Pancreas (tissue), 10 donors: ENCODE measurements at places on chromosomes 3 and 15.
A peak's percentile ranks its signal among the peaks of the same experiment; 100 is the strongest.

DNA sequence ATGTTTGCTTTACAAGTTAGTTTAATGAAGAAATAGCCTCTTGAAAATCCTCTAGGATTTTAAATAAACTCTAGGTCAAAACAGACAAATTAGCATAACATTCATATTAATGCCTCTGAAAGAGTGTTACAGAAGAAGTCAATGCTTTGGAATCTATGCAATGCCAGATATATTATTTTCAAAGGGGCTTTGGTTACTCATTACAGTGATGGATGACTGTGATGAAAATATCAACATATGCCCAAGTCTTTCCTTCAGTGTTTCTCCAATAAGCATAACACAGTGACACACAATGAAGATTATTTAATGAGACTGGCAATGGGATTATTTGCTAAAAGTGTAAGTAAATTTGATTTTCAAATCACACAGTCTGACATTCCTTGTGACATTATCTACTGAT lies 1247.2 kb downstream of the ROBO2 start:
- no peak for DNase-seq

- peak; percentile 18 for DNase-seq
These were observed 682 bp downstream of the ETFA start for GRCh38 chr15:76310475-76311099.

GRCh38 chr3:184639351-184639750 lies 72.5 kb downstream of the MAGEF1 start:
- DNase-seq = no peak

GRCh38 chr15:88711806-88712205 lies 73.0 kb downstream of the ISG20 start:
- DNase-seq = no peak

DNA sequence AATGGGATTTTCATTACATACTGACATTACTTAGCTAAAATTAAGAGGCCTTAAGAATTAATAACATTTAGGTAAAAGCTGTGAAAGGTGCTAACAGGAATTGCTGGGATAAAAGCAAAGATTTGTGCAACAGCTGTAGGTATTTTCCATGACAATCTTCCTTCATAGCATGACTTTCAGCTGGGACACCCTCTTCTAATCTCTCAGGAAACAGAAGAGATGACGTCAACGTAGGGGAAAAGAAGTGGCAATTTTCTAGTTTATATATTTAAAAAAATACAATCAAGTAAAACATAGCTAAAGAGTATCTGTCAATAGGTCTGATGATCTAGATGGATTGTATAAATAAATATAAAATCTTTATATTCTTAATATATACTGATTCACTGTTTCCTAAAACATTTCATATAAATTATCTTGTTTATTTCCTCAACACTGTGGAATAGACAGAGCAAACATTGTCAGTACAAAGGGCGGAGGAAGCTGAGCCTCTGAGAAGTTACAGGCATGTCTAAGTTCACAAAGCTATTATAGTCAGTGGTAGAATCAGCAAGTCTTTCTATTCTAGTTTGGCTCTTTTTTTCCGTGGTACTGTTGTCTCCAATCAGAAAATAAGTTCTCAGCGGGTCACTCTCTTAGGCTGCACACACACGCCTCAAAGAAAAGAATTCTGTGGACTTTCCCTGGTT lies 217.0 kb downstream of the P3H2 start:
- no peak for DNase-seq

- no peak for DNase-seq
These were observed 3.6 kb downstream of the RPS17 start for GRCh38 chr15:82536409-82537350.

DNA sequence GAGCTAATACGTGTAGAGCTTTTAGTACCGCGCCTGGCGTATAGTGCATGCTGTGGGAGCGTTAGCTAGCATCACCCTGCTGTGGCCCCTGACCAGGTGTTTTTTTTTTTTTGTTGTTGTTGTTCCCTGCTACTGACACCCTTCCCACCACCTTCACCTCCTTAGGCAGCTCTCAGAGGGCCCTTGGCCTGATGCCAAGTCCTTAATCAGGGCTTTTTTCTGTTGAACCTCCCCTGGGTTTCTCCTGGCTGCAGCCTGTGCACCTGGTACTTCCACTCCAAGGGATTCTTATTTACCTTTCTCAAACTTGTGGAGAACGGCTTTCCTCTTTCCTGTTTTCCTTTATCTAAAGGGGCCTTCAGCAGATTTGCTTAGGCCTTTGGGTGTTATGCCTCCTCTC lies 53.3 kb downstream of the SLC7A14 start:
- DNase-seq = no peak

- DNase-seq = no peak
These were observed 6.6 kb downstream of the STIMATE start for GRCh38 chr3:52890735-52891134.

GRCh38 chr15:69585937-69586336 lies 133.3 kb downstream of the RPLP1 start:
- DNase-seq = no peak

DNA sequence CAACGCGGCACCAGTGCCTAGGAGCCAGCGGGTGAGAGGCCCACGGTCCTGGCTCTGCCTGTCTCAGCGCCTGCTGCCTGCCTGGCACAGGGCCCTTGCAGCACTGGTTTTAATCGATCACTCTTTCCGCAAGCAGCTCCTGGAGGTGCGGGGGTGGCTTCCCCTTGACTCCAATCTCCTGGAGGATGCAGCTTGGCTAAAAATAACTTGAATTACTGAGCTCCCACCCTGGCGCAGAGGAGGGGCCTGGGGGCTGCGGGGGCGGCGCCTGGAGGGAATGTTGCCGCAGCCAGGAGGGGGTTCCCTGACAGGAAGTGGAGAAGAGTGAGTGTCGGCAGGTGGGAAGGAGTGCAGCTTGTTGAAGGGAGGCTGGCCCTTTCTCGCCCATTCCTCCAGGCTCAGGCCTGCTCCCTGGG lies 9.9 kb upstream of the RPL29 start:
- peak; percentile 61 for DNase-seq

GRCh38 chr3:165696496-165696895 lies 140.7 kb downstream of the BCHE start:
- DNase-seq = no peak

DNA sequence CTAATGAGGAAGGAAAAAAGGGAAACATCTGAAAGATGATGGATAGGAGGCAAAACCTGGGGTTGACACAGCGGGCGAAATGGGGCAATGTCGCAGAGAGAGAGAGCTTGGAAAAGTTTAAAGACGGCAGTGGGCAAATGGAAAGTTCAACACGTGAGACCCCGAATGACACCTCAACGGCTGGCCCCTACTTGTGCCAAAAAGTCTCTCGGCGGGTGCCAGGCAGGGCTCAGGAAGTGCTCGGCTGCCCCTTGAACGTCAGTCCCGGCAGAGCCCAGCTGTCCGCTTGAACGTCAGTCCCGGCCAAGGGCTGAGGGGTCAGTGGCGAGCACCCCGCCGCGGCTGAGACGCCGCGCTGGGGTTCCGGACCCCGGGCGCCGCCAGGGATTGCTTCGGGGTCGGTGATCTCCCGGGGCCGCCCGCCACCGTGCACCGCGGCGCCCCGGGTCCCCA lies 658 bp downstream of the EOGT start:
- no peak for DNase-seq

GRCh38 chr3:186454881-186455703 lies 89.1 kb downstream of the CRYGS start:
- DNase-seq = no peak

DNA sequence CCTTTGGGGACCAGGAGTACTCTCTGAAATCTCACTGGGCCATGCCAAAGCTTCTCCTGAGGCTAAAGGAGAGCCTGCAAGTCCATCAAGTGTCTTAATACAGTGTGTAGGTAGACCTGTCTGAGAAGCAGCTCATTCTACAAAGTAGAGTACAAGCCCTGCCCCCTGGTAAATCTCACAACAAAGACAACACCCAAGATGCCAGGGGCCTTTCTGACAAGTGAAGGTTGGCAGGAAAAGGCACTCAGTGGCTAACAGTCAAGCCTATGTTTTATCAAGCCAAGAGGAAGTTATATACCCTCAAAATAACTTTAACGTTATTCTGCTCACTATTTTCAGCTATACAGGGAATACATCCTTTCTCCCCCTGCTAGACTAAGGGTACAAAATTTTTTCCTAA lies 58.3 kb downstream of the NMNAT3 start:
- DNase-seq = no peak

GRCh38 chr15:94582368-94582767 lies 351.0 kb downstream of the MCTP2 start:
- no peak for DNase-seq

- no peak for DNase-seq
These were observed 101.3 kb downstream of the WDR76 start for GRCh38 chr15:43928152-43928551.

DNA sequence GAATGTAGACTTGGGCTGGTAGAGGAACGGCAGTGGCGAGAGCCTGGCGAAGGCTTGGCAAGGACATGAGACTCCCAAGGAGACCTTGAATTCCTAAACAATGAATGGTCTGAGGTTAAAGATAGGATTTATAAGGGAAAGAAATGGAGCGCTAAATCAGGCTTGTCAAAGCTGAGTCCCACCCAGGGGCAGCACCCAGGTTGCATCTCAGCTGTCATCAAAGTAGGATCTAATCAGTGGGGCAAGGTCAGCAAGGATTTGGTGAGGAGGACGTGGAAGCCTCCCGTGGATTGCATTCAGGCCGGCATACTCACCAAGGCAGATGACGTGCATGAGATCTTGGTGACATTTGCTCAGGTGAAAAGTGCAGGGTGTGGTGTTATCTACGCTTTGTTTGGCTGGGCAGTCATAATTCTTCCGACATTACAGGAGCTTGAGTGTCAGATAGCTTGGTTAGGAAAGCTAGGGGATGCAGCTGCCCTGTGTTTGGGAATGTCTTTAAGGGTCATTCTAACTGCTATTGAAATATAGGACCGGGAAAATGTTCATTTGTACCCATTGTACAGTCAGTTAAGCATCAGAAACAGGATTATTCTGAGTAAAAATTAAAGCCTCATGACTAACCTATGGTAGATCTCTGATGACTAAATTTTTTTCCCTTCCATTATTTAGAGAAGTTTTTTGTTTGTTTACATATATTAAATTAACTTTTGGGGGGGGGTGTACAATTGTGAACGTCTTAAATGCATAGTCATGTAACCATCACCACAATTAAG lies 99.4 kb upstream of the TSC22D2 start:
- DNase-seq = no peak

DNA sequence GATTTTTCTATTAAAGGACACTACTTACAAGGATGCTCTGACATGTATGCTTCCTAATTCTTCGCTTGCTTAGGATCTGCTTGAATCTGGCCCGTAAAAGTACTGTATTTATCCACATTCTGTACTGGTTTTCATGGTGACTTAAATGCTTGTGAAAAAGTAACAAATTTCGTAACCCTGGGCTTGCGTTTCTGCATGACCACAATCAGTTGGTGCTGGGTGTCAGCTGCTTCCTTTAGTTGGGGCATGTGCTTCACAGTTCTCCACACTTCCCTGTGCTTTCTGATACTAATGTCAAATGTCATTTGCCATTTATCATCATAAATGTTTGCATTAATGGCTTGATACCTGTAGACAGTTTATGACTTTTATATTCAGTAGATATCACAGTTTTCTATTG lies 218.4 kb upstream of the MLF1 start:
- DNase-seq = no peak

- no peak for DNase-seq
These were observed 150.8 kb downstream of the ATP10A start for GRCh38 chr15:25712192-25712960.

DNA sequence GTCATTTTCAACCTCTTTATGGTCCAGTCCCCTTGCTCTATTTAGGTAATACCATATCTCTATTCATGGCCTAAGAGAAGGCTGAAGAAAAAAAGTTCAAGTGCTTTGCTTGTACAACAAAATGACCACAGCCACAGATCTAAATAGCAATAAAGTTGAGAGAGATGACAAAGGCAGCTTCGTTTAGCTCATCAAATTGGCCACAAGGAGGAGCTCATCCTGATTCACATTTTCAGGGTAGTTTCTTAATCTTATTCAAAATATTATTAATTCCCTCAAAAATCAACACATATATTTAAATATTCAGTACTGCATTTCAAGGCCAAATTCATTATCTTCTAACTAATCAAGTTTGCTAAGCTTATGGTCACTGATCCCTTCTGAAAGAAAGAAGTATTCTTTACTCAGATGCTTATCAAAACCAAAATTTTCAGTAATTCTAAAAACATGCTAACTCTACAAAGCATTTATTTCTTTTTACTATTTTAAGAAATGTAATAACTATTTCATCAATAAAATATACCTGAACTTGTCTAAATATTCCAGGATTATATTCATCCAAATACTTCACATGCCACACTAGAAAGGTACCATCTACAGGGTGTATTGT lies 85.5 kb downstream of the DMXL2 start:
- no peak for DNase-seq
